Left renal cortex interstitium (tissue), 4 donors: ENCODE measurements at places on chromosomes 16 and 17. TPM values are rescaled to one million over a fixed set of nuclear protein-coding genes. Genes with fewer than 3 reads are reported as not detected.

DNA sequence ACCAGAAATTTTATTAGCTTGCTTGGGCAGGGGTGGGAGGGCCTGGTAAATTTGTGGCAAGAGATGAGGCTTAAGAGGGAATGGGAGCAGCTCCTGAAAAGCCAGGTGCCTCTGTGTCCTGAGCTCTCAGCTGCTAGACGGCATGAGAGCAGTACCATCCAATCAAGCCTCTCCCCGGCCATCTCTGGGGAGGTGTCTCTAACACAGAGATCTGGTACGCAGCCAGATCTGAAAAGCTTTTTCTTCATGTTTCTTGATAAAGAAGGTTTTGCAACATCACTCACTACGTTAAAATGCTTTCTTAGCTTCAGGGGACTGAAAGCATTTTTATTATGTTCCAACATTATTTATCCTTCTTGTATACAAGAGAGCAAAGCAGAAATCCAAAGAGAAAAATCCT is 488.2 kb downstream of the RBFOX1 start:
- no peak for DNase-seq

GRCh38 chr17:76184290-76184689 is 43.2 kb upstream of the FOXJ1 start:
- DNase-seq, result no peak

Gene SKAP1
- polyA plus RNA-seq, result 9.9 TPM

Gene DUSP3
- polyA plus RNA-seq, result 60.8 TPM

DNA sequence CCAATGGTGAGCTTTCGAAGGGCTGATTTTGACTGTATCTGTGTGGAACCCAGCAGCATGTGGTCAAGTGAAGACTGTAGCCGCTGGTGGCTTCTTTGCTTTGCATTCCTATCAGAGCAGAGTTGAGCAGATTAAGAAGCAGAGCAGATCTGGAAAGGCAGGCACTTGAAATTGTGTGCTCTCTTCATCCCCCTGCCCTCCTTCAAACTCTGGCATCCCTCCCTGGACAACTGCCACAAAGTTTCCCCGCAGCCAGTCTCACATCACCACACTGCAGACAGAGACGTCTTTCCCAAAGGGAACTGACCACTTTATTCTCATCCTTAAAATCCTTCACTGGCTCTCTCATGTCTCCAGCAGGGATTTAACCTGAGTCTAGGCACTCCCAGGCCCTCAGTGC is 237.1 kb upstream of the DYNLRB2 start:
- no peak for DNase-seq

- no peak for DNase-seq
These were observed 40.4 kb downstream of the NXPH3 start for GRCh38 chr17:49616086-49616485.

Gene ACAP1
- 10.9 TPM for polyA plus RNA-seq

- no peak for DNase-seq
These were observed 951 bp downstream of the RPL19 start for GRCh38 chr17:39200957-39201510.

Gene PRSS22
- 7.6 TPM for polyA plus RNA-seq

DNA sequence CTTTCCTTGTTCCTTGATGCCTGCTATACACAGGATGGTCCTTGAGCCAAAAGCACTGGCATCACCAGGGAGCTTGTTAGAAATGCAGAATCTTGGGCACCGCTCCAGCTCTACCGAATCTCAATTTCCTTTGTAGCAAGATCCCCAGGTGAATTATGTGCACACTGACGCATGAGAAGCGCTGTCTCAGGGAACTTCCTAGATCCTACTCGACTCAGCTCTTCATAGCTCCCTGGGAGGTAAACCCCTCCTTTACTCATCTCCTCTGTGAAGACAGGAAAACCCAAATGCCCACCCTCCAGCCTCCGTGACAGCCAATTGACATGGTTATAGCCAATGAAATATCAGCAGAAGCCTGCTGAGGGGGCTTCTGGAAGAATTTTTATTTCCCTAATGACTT is 4.1 kb downstream of the USP31 start:
- no peak for DNase-seq

Gene ZNF771
- polyA plus RNA-seq, result 8.1 TPM

GRCh38 chr16:88466175-88466862 is 13.2 kb downstream of the ZFPM1 start:
- no peak for DNase-seq

Gene FBXO39
- 0.19 TPM for polyA plus RNA-seq

DNA sequence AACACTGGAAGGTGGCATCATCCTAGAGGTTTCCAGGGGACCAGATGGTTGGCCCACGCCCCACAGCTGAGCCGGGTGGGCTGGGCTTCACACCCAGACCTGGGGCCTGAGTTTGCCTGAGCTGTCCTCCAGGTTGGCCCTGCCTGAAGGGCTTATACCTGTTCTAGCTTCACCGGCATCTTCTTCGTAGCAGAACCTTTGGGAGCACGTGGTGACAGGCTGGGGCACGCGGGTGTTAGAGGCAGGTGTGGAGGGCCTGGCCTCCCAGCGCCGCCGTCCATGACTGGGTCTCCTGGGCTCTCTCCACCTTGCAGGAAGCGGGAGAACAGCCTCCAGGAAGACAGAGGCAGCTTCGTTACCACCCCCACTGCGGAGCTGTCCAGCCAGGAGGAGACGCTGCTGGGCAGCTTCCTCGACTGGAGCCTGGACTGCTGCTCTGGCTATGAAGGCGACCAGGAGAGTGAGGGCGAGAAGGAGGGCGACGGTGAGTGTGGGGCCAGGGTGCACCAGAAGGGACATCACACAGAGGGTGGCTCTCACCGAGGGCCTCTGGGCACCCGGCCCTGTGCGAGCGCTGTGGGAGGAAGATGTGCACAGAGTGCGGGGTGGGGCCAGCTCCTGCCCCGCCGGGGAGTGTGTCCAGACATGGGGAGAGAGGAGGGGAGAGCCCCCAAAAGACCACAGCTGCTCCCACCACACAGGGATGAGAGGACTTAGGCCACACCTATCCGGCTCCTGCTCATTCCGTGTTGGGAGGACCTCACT is 4.6 kb upstream of the TEDC2 start:
- no peak for DNase-seq

DNA sequence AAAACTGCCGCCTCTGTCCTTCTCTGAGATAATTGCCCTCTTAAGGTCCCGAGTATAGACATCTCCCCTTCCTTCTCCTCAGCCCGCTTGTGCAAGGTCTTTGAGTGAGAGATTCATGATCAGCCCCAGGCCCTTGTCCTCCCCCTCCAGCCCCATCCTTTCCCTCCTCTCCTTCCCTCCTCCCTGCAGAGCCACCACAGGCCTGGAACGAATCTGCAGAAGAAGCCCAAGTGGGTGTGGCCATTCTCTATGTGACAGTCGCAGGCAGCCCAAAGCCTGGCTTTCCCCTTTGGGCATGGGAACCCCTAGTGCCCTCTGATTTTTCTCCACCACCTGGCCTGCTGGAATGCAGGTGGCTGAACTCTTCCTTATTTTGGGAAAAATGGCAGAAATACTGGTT is 7.2 kb upstream of the NDRG4 start:
- DNase-seq, result no peak
